Renal pelvis (tissue), 12 donors: ENCODE measurements at places on chromosomes 13 and 19.

DNA sequence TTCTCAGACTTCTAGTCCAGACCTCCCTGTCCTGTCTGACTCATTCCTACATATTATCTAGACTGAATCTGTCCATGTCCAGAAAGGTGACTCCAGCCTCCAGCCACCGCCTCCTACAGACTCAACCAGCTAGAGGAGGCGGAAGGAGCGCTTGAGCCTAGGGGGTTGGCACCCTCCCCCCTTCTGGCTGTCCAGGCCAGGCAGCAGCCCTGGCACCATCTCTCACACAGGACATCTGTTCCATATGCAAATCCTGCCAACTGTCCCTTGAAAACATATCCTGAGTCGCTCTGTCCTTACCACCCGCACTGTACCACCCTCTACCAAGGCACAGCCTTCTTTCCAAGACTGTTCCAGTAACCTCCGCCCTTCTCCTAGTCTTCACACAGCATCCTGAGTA is 150.7 kb upstream of the WASF3 start:
- DNase-seq = no peak

DNA sequence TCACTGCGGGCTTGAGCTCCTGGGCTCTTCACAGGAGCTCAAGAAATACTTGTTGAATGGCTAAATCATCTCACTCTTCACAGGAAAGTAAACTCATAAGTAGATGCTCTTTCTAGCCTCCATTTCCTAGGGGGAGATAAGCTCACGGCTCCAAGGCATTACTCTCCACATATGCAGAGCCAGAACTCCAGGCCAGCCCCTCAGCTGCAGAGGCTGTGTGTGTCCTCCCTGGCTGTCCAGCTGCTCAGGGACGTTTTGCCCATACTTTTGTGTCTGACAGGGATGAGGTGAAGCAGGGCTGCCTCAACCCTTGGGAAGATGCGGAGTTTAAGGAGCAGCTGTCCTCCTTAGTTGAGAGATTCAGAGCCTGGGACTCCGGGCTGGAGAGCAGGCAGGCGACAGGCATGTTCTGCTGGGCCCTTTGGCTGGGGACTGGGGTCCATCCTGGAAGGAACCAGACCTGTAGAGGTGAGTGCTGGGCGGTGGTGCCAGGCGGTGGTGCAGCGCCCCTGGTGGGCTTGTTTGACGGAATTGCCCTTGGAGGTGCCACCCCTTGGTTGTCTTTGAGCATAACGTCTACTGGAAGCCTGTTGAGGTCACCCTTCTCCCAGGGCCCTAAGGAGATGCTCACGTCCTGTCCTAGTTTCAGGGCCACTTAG is 20.5 kb upstream of the SLC15A1 start:
- DNase-seq = no peak

DNA sequence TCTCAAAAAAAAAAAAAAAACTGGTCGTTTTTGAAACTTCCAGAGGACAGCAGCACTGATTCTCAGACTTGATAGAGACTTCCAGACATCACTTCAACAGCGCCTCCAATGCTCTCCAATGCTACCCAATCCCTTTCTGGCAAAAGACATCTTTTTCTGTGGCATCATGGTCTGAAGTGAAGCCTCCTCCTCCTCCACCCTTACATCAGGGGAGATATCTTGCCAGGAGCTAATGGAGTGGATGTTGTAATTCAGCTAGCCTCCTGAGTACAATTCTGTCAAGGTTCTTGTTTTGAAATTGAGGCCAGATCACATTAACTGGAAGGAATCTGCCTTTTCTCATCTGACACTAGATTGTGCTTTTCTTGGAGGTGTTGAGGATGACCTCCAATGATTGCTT is 24.2 kb downstream of the FXYD5 start:
- DNase-seq = no peak

DNA sequence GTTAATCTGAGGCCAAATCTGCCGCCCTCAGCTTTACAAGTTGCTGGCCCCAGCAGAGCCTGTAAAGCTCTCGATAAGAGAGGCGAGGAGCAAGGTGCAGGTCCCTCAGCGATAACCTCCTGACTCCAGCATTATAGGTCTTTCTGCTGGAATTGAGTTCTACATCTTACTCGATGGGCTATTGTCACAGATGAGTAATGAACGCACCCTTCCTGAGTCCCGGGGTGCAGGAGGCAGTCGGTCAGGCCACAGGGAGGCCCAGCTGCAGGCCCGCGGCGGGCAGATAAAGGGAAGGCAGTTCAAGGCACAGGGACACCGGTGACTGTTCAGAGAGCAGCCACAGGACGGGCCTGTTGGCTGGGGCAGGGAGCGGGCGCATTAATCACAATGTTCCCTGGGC is 157.6 kb upstream of the OBI1 start:
- DNase-seq = no peak

DNA sequence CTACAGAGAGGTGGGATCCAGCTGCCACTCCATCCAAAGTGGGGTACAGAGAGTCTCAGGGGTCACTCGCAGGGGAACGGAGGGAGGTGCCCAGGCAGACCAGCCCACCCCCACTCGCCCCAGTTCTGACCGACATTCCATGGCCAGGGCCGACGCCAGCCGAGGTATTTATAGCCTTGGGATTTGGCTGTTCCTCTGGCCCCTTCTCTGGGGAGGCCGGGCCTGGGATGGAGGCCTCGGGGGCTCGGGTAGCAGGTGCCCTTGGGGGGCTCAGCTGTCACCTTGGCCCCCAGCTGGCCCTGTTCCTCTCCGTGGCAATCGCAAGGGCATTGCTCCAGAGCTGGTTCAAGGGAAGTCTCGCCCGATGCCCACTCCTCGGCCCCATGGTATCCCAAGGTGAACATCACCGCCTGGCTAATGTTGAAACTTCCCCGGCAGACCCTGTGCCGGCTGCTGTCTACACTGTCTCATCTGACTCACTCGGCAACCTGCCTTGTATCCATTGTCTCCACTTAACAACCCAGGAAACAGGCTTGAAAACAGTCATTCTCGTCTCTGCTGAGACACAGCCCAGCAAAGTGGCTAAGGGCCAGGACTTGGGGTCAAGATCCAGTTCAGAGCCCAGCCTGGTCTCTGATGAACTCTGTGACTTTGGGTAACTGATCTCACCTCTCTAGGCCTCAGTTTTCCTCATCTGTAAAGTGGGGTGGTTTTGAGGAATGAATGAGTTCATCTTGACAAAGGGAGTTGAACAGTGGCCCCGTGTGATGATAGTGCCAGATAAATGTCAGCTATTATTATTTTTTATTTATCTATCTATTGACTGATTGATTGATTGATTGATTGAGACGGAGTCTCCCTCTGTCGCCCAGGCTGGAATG is 9.7 kb downstream of the PRKACA start:
- DNase-seq = no peak

DNA sequence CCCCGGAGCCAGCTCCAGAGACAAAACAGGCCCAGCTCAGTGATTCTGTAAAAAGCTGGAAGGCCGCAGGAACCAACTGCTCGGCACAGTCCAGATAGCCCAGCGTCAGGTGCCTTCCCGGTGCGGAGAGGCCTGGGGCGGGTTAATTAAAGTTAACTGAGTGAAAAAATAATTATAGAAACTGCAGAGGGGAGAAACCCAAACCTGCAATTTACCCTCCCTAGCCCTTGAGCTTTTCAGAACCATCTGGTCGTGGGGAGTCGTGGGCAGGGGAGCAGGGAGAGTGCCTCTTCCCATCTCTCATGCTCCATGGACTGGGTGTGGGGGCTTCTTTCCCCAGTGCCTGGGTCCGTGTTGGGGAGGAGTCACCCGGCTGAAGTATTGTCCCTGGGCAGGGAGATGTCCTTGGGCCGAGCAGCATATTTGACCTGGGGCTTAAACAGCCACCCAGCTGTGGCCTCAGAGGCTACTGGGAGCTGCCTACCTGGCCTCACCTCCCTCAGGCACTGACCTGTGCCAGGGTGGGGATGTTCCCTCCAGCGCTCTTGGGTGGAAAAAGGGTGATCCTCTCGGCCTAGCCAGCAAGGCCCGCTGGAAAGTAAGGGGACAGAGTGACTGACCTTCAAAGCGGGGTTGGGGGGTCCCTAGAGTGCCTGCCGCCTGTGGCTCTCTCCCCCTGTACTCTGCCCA is 65.9 kb downstream of the CHST8 start:
- peak; percentile 28 for DNase-seq

- DNase-seq = no peak
Observed at GRCh38 chr13:33637978-33638743, 179.8 kb upstream of the RFC3 start.

DNA sequence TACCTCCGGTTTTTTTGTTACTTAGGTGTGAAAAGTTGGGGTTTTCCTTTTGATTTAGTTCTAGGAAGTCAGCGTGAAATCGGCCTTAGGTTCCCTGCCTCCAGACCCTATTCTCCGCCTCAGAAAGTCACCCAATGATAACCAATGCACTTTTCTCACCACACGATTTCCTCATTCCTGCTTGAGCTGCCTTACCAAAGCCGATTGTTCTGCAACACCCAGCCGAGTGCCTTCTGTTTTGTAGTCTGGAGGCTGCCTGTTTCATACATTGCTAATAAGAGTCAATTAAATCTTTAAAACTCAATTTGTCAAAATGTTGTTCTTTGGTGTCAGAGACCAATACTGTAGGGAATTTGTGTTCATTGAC is 39.7 kb downstream of the GJA3 start:
- no peak for DNase-seq

DNA sequence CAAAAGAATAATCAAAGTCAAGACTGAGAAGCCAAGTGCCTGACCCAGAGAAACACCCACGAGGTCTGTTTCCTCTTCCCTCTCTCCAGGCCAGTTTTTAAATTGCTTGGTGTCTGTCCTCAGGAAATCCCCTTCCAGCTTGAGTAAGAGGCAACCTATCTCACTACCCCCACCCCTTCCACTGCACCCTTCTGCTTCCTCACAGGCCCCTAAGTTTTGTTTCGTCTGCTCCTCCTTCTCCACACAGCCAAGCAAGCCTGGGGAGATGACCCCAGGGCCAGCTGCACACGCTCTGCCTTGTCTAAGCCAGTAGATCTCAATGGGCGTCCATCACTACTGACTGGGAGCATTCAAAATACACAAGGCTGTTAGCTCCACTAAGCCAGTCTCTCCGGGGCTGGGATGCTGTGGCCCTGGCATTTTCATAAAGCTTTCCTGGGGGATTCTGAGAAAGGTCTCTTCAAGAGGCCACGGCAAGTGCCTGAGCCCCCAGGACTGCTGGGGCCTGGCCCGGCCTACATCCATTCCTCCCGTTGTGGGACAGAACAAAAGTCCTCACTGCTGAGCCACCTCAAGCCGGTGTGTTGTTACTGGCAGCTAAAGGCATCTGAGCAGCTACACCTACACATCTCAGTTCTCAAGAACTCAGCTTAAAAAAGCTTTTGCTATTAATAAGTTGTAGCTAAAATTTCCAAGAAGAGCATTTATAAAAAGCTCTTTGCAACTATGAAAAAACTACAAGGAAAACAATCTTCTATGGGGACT is 14.9 kb upstream of the IL4I1 start:
- DNase-seq = no peak

DNA sequence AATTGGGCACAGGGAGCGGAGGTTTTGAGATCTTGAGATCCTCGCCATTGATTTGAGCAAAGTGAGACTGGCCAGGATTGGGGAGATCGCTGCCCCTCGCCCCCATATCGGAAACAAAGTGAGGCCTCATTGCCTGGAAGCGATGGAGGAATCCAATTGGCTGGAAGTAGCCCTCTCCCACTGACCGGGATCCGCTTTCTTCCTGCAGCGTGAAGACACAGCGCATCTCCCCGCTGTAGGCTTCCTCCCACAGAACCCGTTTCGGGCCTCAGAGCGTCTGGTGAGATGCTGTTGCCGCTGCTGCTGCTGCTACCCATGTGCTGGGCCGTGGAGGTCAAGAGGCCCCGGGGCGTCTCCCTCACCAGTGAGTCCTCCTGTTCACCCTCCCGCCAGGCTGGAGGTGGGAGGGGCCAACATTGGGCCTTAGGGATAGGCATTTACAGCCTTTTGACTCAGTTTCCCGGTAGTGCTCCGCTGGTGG is 438 bp downstream of the PRKCSH start:
- no peak for DNase-seq

DNA sequence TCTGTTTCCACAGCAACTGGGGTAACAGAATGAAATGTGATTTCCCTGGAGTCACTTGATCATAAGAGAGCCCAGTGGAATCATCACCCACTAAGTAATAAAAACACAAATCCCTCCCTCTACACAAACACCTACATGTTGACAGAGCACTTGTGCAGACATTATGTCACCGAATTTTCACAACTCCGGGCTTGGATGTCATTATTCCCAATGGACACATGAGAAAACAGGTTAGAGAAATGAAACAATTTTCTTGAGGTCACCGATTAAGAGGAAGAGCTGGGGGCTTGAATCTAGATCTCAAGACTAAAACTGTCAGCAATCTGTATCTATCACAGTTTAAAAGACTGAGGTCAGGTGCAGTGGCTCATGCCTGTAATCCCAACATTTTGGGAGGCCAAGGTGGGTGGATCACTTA is 3.1 kb downstream of the XRCC1 start:
- DNase-seq = no peak

DNA sequence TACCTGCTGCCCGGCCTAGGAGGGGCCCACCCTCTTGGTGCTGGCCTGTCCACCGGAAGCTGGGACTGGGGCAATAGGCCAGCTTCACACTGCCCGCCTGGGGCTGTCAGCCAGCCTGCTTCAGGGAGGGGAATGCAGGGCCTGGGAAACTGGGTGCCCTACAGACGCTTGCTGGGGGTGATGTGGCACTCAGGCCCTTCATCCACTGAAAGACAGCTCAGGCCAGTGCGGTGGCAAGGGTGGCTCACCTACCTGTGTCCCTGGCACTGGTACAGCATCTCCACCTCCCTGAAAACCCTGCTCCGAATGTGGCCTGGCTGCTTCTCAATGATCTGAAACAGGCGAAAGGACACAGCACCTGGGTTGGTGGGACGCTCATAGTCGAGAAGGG is 7.8 kb downstream of the MKNK2 start:
- no peak for DNase-seq

DNA sequence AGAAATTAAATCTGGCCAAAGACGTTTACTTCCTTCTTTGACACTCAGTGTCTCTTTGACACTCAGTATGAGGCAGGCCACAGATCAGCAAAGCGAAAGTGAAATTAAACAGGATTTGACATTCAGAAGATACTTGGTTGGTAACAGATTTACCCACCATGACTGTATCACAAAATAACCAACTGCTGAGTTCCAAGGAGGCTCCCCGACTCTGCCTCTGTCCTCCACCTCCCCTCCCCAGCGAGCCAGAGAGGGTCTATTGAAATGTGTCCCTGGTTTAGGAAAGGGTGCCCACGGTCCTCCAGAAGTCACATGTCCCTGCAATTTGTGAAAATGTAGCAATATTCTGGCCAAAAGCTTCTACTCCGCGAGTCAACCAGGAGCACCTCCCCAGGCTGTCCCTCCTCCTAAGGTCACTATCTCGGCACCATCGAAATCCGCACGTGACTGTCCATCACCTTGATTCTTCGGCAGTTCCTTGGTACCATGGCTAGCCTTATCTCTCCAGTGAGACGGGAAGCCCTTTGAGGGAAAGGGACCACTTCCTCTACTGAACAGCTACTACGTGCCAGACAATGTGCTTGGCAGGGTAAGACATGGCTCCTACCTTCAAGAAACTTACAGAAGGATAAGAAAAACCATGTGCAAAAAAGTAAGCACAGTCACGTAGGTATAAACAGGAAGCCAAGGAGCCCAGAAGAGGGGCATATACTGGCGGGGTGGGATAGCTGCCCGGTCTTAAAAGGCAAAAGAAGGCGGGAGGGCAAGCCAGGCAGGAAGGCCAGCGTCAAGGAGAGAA is 1.5 kb downstream of the N4BP2L1 start:
- no peak for DNase-seq
